ENCODE measurements at places on chromosomes 6 and 20. TPM values are rescaled to one million over a fixed set of nuclear protein-coding genes. Genes with fewer than 3 reads are reported as not detected.
A peak's percentile ranks its signal among the peaks of the same experiment; 100 is the strongest.

DNA sequence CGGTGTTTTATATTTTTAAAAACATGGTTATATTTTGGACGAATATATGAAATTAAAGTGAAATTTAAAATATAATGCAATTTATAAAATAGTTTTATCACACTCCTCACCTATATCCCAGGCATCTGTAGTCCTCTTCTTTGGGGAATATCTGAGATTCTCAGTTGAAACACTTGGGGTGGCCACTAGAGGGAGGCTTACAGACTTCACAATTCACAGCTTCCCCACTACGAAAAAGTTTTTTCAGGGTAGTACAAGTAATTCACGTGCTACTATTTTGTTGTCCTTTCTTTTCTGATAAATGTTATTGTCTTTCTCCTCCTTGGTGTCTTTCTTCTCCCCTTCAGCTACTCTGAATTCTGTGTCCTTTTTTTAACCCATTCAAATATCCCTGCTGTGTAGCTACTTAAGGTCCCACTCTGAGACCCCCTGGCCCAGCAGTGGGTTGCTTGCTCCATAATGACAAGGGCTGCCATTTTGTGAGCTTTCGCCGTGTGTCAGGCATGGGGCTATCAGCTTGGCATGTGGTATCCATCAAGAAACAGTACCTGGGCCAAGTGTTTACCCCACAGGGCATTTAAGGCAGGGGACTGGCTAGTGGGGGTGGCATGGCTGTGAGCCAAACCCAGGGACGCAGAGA, 43.6 kb upstream of the PHACTR3 start:
- DNase-seq: peak; percentile 12

GRCh38 chr20:53658322-53658721, 64.7 kb upstream of the ZNF217 start:
- no peak for DNase-seq

DNA sequence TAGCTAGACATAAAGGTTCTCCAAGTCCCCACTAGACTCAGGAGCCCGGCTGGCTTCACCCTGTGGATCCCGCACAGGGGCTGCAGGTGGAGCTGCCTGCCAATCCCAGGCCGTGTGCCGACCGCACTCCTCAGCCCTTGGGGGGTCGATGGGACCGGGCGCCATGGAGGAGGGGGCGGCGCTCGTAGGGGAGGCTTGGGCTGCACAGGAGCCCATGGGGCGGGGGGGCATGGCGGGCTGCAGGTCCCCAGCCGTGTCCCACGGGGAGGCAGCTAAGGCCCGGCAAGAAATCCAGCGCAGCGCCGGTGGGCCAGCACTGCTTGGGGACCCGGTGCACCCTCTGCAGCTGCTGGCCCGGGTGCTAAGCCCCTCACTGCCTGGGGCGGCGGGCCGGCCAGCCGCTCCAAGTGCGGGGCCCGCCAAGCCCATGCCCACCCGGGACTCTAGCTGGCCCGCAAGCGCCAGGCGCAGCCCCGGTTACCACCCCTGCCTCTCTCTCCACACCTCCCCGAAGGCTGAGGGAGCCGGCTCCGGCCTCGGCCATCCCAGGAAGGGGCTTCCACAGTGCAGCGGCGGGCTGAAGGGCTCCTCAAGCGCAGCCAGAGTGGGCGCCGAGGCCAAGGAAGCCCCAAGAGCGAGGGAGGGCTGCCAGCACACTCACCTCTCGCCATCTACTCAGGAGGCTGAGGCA, 26.5 kb upstream of the ID1 start:
- no peak for DNase-seq

- no peak for DNase-seq
Measured at GRCh38 chr20:43007525-43007924, 182.2 kb downstream of the PTPRT start.

CST7 gene
- not detected for total RNA-seq

MCHR2 gene
- total RNA-seq: not detected

ENPP1 gene
- 0.67 TPM for total RNA-seq
